GM23338 (cell line): ENCODE measurements at places on chromosomes 6 and 20. TPM values are rescaled to one million over a fixed set of nuclear protein-coding genes. Genes with fewer than 3 reads are reported as not detected.

DNA sequence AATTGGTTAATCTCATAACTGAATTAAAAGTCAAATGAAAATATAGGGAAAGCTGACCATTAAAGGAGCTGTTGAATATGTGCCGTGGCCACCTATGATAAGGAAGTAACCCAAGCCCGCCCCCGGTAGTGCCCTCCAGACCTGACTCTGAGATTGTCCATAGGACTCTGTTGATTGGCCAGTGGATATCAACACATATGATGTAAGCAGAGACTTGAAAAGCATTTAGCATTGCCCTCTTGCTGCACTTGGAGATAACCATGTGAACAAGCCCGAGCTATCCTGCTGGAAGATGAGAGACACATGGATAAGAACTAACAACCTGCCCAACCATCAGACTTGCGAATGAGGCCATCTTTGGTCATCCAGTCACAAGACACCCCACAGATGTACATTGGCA lies 83.2 kb downstream of the LINC00237 start:
- H3K4me1 ChIP-seq, result peaks cover 24% of the 10 kb centered on the region
- DNase-seq, result no peak
- H3K27ac ChIP-seq, result no peak overlapping the region
- no peaks in the 10 kb centered on the region for H3K27me3 ChIP-seq
- H3K36me3 ChIP-seq, result no peaks in the 10 kb centered on the region

DNA sequence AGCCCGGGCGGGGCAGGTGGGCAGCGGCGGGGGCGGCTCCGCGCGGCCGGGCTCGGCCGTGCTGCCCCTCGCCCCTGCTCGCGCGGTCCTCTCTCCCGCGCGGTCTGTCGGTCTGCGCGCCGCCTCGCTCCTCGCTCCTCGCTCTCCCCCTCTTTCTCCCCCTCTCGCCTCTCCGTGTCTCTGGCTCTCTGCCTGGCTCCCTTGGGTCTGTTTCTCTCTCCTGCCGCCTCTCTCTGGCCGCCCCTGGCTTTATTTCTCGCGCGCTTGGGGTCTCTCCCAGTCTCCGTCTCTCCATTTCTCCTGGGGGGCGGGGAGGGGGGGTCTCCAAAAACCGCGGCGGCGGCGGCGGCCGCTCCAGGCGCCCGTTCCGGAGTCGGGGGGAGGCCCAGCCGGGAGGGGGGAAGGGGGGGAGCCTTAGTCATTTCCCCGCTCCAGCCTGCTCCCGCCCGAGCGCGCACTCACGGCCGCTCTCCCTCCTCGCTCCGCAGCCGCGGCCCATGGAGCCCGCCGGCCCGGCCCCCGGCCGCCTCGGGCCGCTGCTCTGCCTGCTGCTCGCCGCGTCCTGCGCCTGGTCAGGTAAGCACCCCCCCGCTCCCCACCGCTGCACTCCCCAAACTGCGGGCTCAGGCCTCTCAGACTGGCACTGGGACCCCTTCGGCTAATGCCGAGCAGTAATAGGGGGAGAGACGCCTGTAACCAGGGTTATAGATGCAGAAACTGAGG lies at the start of gene SIRPA:
TSS of gene SIRPA (plus strand) at position 457 of the 723 bp plus-strand sequence. CDS start at position 498, 41 bp downstream.
- H3K27ac ChIP-seq, result no peak within 1 kb of the TSS
- H3K4me3 ChIP-seq, result peak within 1 kb of the TSS; percentile 81
- no peaks in the 10 kb centered on the region; the same call in 1 of the 2 replicates for H3K36me3 ChIP-seq
- DNase-seq, result peak; percentile 57
- H3K4me1 ChIP-seq, result peaks cover 17% of the 10 kb centered on the region
- peaks cover 66% of the 10 kb centered on the region for H3K27me3 ChIP-seq

GRCh38 chr20:21505161-21505809 lies 8.6 kb downstream of the NKX2-2 start:
- H3K27me3 ChIP-seq, result peaks cover 68% of the 10 kb centered on the region
- no peaks in the 10 kb centered on the region for H3K36me3 ChIP-seq
- no peak overlapping the region for H3K27ac ChIP-seq
- peaks cover 32% of the 10 kb centered on the region for H3K4me1 ChIP-seq

GRCh38 chr6:31559958-31560696 lies 12.0 kb upstream of the LTA start:
- no peak overlapping the region for H3K4me3 ChIP-seq
- no peaks in the 10 kb centered on the region for H3K36me3 ChIP-seq
- DNase-seq, result peak; percentile 15
- H3K4me1 ChIP-seq, result peaks cover 3% of the 10 kb centered on the region; the same call in 1 of the 2 replicates
- no peak overlapping the region for H3K27ac ChIP-seq

GRCh38 chr20:35662551-35662950 lies 2.1 kb downstream of the CPNE1 start:
- peak overlapping the region; percentile 95 for H3K4me3 ChIP-seq
- H3K36me3 ChIP-seq, result no peaks in the 10 kb centered on the region
- H3K27me3 ChIP-seq, result no peaks in the 10 kb centered on the region
- no peak overlapping the region for H3K27ac ChIP-seq
- peaks cover 43% of the 10 kb centered on the region for H3K4me1 ChIP-seq

GRCh38 chr20:58064411-58065010 lies 163.9 kb downstream of the ANKRD60 start:
- no peaks in the 10 kb centered on the region for H3K36me3 ChIP-seq
- no peaks in the 10 kb centered on the region for H3K4me1 ChIP-seq
- H3K27ac ChIP-seq, result no peak overlapping the region

DNA sequence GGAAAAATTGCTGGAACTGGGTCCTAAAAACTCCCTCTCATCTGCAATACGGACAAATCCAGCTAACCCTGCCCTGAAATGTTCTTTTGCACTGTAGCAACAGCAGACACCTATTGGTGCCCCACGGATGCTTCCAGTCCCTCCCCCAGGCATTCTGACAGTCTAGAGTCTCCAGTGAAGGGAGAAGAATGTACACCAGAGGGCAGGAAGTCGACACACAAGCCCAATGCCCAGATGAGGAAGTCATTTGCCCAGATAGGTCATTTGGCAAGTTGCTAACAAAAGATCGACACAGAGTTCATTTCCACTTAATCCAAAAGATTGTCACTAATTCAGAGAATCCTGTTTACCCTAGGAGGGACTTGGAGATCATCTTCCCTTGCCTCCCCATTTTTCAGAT lies 293.0 kb upstream of the PRDM1 start:
- H3K27me3 ChIP-seq, result no peaks in the 10 kb centered on the region
- no peak overlapping the region for H3K4me3 ChIP-seq
- no peaks in the 10 kb centered on the region for H3K36me3 ChIP-seq

DNA sequence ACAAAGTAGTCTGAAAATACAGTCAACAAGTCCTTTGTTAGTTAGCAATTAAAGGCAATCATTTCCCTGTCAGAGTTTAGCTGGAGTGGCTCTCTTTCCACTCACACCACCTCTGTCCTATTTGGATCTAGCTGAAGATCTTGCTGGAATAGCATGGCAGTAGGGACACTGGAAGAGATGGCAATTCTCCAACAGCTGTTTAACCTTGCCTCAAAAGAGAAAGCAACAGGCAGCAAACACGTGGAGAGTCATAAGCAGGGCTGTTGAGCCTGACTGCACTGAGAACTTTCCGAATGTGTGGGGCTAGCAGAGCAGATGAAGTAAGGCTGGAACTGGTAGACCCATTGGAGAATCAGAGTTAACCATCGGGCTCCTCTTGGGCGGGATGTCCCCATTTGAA lies 38.0 kb upstream of the PRSS35 start:
- H3K4me1 ChIP-seq, result peaks cover 13% of the 10 kb centered on the region
- no peaks in the 10 kb centered on the region for H3K36me3 ChIP-seq
- H3K4me3 ChIP-seq, result no peak overlapping the region
- DNase-seq, result peak; percentile 2

DNA sequence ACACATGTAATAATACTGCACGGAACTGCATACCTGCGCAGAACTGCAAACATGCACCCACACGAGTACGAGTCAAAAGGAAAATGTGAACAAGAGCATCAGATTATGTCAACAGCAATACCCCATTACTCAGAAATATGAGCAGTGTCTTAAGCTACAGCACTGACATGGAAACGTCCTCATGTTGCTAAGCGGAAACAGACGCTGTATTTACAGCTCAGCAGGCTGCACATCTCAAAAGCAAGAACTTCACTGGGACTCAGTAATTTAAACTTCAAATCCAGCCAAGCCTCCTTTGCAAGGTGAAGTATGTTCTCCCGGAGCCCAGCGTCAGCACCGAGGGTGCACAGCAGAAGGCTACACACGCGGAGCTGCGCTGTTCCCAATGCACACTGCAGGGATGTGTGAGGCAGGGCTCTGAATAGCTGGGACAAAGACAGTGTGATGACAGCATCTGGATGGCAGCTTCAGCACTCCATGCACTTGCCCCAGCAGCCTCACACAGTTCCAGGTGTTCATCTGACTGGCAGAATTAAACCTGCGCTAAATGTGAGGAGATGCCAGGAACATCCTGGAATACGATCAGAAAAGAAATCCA lies 202.8 kb downstream of the WDR27 start:
- H3K36me3 ChIP-seq, result no peaks in the 10 kb centered on the region
- H3K27me3 ChIP-seq, result no peaks in the 10 kb centered on the region
- no peak for DNase-seq
- H3K4me1 ChIP-seq, result no peaks in the 10 kb centered on the region

DNA sequence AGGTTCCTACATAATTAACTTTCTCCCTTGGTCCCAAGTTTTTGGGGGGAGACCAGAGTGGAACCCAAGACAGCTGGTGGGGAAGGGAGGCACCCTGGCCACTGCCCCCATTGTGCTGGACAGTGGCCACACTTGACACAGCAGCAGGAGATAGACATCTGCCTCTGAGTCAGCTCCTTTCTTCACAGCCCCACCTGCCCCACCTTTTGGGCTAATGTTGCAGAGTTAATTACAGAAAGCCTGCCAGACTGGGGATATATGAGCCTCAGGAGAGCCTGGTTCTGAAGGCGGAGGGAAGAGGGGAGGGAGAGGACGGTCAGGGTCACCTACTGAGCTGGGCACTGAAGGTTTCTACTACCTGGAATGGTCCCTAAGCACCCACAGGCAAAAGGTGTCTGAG lies 50.6 kb downstream of the MAFB start:
- H3K4me1 ChIP-seq, result no peaks in the 10 kb centered on the region
- H3K36me3 ChIP-seq, result no peaks in the 10 kb centered on the region
- DNase-seq, result no peak
- no peaks in the 10 kb centered on the region for H3K27me3 ChIP-seq
- H3K27ac ChIP-seq, result no peak overlapping the region
- no peak overlapping the region for H3K4me3 ChIP-seq

DNA sequence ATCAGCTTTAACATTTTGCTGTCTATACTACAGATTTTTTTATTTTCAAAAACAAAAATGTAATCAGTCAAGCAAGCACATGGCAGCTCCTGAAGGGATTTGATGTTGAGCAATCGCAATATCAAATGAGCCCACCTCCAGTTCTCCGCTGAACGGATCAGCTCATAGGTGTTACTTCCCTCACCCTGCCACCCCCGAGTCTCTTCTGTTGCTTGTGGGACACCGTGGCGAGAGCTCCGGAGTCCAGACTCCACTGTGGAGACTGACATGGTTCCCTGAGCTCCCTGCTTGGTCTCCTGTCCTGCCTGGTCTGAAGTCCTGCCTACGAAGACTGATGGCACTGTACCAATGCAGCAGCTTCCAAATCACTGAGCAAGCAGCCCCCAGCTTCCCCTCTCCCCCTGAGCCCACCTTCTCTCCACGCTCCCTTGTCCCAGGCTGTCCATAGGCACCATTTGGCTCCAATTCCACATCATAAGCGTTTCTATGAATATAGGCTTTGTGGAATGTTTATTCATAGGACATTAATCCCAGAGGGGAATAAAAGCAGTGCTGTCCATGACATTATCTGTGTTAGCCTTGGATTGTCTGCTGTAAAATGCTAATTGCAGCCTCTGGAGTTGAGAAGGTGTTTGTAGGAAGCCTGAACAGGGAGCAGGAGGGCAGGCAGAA lies 162.2 kb downstream of the LY86 start:
- no peak for DNase-seq
- H3K27me3 ChIP-seq, result no peaks in the 10 kb centered on the region
- no peak overlapping the region for H3K4me3 ChIP-seq
- peaks cover 13% of the 10 kb centered on the region for H3K4me1 ChIP-seq

DNA sequence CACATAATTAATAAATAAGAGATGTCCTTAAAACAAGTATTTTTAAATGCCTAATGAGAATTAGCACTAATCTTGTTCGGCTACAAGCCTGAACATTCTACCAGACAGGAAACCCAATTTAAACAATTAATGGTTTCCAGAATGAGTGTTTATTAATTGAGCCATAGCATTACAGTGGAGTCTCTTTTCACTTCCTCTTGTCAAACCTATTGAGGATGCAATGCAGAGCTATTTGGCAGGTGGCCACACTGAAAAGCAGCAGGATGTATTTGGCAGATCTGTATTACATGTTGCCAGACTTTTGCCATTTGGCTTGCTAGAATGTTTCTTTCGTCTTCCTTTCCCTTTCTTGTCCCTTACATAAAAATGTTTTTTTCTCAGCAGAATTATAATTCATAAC lies 475.2 kb upstream of the MARCKS start:
- no peaks in the 10 kb centered on the region for H3K36me3 ChIP-seq
- no peak overlapping the region for H3K27ac ChIP-seq
- no peaks in the 10 kb centered on the region for H3K27me3 ChIP-seq
- H3K4me1 ChIP-seq, result no peaks in the 10 kb centered on the region

DNA sequence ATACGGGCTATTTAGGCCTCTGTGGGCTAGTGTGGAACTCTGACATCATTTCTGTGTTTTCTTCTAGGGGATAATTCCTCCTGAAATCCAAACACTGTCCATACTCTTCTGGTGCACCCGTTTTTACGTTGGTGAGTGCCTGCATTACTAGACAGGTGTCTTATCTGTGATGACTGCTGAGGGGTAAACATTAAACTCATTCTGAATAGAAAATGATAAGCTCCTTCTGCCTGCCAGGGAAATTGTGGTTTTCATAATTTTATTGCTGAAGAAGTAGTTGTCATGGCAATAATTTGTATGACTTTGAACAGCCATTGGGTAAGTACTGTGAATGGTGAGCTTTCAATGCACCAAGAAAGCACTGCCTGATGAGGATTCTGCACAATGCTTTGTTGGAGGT lies 705.6 kb downstream of the UTRN start:
- no peaks in the 10 kb centered on the region for H3K27me3 ChIP-seq
- no peak overlapping the region for H3K4me3 ChIP-seq
- no peak overlapping the region for H3K27ac ChIP-seq
- H3K4me1 ChIP-seq, result peaks cover 3% of the 10 kb centered on the region; the same call in 1 of the 2 replicates
- no peaks in the 10 kb centered on the region for H3K36me3 ChIP-seq

Gene ASIP
- total RNA-seq, result not detected in 2 replicates

Gene PSMA7
- total RNA-seq, result 357 and 427 TPM in 2 replicates

Gene PAK5
- total RNA-seq, result 1.1 and 1.2 TPM in 2 replicates

Gene SYNDIG1
- total RNA-seq, result 4.8 and 7.4 TPM in 2 replicates

Gene TMEM217
- total RNA-seq, result 1.0 TPM in 1 of 2 replicates, not detected in the other

Gene GTPBP2
- 46.4 and 55.9 TPM in 2 replicates for total RNA-seq

Gene C4B
- 0.39 TPM in 1 of 2 replicates, not detected in the other for total RNA-seq

Gene COL20A1
- 0.28 and 0.43 TPM in 2 replicates for total RNA-seq
